Tibial nerve (tissue), 4 donors: ENCODE measurements at places on chromosomes 3 and 15.

DNA sequence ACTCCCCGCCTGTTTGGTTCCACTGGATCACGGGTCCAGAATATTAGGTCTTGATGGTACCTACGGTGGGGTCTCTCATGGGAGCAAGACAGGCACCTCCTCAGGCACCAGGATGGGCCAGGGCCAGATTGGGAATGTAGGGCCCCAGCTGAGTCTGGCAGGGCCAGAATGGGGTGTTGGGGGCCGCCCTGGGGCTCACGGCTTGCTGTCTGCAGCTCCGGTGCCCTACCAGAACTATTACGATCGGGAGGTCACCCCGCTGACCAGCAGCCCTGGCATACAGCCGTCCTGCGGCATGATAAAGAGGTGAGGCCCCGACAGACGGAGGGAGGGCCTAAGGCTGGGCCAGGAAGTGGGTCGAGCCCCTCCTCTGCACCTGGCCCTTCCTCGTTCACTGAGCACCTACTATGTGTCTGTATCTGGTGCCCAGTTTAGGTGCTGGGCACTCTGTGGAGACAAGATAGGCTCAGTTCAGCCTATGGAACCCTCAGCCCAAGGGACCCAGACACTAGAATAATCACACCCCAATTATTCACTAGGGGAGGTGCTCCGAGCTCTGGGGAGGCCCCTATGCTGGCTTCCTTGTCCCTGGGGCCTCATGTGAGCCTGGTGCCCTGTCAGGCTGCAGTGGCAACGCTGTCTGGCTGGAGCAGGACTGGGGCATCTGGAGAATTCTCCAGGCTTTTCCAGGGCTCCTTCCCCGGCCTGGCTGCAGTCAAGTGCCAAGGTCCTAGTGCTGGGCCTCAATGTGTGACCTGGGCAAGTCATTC, 37.9 kb downstream of the PSTPIP1 start:
- peak; percentile 8 for DNase-seq
- H3K27ac ChIP-seq: no peak overlapping the region
- H3K36me3 ChIP-seq: no peaks in the 10 kb centered on the region
- H3K27me3 ChIP-seq: peaks cover 4% of the 10 kb centered on the region
- peaks cover 57% of the 10 kb centered on the region for H3K4me1 ChIP-seq

DNA sequence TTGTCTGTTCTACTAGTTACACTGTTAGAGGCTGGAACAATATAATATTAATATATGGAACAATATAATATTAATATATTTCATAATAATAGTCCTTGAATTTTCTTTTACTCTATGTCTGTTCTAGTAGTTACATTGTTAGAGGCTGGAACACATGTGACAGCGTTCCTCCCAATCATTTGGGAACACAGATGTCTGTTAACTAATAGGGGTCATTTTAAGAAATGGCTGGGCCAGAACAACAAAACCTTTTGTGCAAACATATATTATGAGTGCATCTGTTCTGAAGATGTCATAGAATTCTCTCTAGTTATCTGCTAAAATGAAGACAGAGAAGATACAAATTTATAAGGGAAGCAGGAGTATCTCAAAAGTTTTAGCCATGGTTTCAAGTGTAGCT, 114.0 kb upstream of the PDZRN3 start:
- H3K4me3 ChIP-seq: no peak overlapping the region
- H3K27ac ChIP-seq: no peak overlapping the region
- H3K36me3 ChIP-seq: no peaks in the 10 kb centered on the region
- H3K27me3 ChIP-seq: no peaks in the 10 kb centered on the region
- peaks cover 15% of the 10 kb centered on the region for H3K4me1 ChIP-seq

DNA sequence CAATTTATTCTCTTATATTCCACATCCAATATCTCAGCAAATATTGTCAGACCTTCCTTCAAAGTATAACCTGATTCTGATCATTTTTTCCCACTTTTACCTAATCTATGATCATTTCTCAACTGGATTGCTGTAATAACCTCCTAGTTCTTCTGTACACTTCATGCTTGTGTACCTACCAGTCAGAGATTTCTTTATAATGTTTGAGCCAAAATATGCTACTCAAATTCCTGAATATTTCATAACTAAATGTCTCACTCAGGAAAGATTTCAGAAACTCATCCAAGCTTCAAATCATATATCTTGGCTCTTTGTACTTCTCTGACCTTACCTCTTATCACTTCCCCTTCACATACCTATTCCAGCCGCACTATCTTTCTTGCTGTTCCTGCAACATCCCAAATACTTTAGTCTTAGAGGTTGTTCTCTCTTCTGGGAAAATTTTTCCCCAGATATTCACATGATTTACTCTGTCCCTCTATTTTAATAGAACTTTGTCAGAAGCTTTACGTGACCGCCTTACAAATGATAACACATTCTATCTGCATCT, 20.0 kb downstream of the BCHE start:
- H3K36me3 ChIP-seq: no peaks in the 10 kb centered on the region
- no peaks in the 10 kb centered on the region for H3K27me3 ChIP-seq
- no peak overlapping the region for H3K4me3 ChIP-seq
- no peaks in the 10 kb centered on the region for H3K4me1 ChIP-seq
- no peak overlapping the region for H3K27ac ChIP-seq

GRCh38 chr15:68783226-68784058, 37.3 kb downstream of the ANP32A start:
- no peak for DNase-seq
- H3K27me3 ChIP-seq: no peaks in the 10 kb centered on the region
- peaks cover 74% of the 10 kb centered on the region for H3K36me3 ChIP-seq
